Posterior vena cava (tissue), 2 donors: ENCODE measurements at places on chromosomes 16 and 17. TPM values are rescaled to one million over a fixed set of nuclear protein-coding genes. Genes with fewer than 3 reads are reported as not detected.

Gene ZNF287
- total RNA-seq, result 5.1 TPM

Gene PRAC1
- not detected for total RNA-seq

GRCh38 chr17:52105591-52105990 is 52.9 kb downstream of the CA10 start:
- DNase-seq, result no peak

- DNase-seq, result peak; percentile 15
Measured at GRCh38 chr16:11472851-11473250, 113.9 kb downstream of the LITAF start.

- DNase-seq, result no peak
Measured at GRCh38 chr17:64599187-64599676, 62.9 kb downstream of the SMURF2 start.

Gene ST6GALNAC1
- 2.3 TPM for total RNA-seq

DNA sequence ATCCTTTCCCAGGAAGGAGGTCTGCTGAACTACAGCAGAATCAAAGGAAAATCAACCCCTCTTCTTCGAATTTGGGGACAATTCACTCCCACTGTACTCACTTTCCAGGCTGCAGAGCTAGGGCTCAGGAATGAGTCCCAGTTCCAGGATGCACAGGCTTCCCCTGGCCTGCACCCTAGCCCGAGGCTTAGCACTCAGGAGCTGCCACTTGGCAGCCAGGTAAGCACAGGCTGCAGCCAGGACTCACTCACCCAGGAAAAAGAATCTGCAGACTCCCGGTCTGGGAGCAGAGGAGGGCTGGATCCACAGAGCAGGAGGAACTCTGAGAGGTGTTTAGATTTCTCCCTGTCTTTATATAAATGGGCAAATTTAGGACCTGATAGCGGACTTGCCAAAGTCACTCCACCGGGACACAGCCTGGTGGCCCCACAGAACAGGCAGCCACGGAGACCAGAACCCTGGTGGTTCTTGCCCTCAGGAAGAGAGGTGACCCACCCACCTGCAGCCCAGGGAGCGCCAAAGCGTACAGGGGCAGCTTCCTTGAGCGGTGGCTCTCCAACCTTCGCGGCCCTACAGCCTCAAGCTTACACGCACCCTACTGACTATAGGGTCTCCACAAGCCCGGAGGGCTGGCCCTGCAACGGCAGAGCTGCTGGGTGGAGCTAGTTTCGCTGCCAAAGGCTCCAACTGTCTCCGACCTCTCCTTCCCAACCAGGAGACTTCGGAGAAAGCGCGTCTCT is 4.8 kb downstream of the CBLN1 start:
- no peak for DNase-seq

Gene HOXB6
- 6.7 TPM for total RNA-seq

DNA sequence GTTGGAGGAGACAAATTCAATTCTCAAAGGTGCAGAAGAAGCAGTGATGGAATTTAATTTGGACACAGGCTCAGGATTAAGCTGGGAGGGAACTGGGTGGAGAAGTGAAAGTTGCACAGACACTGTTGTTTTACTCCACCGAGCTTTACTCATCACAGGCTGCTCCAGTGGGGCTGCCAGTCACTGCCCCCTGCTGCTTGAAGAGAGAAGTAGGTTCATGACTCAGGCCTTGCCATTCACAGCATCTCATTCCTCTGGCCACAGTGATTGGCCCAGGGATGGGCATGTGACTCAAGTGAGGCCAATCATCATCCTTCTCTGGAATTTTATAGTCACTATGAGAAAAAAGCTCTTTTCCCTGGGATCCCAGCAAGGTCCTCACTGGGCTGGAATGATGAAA is 11.8 kb downstream of the GNAO1 start:
- DNase-seq, result no peak

Gene NHLRC4
- 0.38 TPM for total RNA-seq

GRCh38 chr16:11057711-11058345 is 113.5 kb downstream of the CLEC16A start:
- peak; percentile 58 for DNase-seq

- DNase-seq, result peak; percentile 97
Measured at GRCh38 chr17:43760254-43760852, 1.8 kb upstream of the SOST start.

Gene C16orf86
- total RNA-seq, result 2.7 TPM

GRCh38 chr16:15856901-15857698 is at the start of gene MYH11:
Gene MYH11 (minus strand): TSS chr16:15857028. CDS start chr16:15838252, 18,776 bp downstream.
- peak; percentile 83 for DNase-seq

- DNase-seq, result no peak
Measured at GRCh38 chr17:65799869-65800268, 238.4 kb upstream of the AXIN2 start.

DNA sequence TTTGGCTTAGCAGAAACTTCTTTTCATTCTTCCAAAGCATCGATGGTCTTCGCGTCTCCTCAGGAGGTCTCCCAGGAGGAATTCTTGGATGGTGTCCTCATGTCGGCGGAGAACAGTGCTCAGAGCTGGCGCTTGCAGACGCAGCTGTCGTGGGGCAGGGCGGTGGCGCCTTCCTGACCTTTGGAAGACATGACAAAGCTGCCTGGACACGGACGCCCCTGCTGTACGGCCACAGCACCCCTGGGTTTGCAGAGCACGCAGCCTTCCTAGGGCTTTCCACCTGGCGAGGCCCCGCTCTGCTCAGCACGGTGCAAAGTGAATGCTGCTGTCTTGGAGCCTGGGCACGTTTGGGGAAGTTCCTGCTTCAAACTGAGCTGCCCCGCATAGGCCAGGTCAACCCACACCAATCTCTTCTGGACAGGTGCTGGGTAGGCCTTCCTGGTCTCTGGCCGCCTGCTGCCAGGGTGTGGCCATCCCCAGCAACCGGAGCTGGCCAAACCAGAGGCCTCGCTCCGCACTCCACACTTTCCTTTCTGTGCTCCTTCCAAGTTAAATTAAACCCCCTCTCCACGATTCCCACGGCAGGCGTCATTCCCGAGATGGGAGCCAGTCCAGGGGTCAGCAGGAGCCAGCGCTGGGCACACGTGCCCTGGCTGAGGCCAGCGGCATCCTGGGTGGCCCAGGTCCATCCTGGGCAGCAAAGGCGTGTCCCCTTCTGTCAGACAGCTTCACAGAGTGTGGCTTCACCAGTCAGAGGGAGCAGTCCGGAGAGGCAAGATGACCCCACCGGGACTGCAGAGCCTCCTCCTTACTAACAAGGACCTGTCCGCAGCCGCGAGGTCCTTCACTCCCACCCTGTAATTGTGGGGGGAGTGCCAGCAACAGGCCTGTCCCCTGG is 15.0 kb upstream of the KREMEN2 start:
- DNase-seq, result peak; percentile 68

Gene ATAD5
- 1.4 TPM for total RNA-seq

DNA sequence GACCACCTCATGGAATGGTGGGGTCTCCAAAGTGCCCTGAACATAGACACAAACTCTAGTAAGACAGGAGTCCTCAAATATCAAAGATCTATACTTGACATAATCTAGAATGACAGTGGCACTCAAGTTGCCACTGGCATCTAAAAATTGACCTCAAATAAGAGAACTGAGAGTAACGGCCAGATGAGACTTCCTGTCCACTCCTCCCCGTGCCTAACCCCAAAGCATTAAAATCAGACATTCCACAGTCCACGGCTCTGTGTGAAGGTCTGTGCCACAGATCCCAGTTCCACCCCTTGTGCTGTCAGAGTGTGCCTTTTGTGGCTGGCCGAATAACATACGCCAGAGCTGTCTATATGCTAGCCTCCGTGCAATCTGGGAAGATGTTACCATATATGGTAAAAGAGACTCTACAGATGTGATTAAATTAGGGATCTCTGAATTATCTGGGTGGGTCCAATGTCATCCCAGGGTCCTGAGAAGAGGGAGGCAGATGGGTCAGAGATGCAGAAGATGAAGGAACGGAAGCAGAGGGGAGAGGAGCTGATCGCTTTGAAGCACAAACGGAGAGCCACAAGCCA is 21.0 kb upstream of the EVPL start:
- no peak for DNase-seq

Gene TTLL6
- total RNA-seq, result not detected

Gene NPW
- total RNA-seq, result not detected

Gene RAP1GAP2
- total RNA-seq, result 3.6 TPM

GRCh38 chr17:40565769-40566409 is 617 bp upstream of the CCR7 start:
- DNase-seq, result no peak

Gene TNFRSF13B
- not detected for total RNA-seq

DNA sequence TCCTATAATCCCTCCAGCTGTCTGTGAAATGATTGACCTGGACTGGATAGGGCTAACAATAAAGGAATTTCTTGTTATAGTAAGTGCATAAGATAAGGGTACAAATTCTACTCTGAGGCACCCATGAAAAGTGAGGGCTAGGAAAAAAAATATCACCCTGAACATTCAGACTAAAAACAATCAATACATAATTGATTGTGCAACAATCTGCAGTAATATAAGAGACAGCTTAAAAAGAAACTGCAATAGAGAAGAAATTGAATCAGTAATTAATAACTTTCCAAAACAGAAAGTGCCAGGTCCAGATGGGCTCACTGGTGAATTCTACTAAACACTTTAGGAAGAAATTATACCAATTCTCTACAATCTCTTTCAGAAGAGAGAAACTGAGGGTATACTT is 44.2 kb upstream of the CREBBP start:
- no peak for DNase-seq

Gene BPTF
- total RNA-seq, result 70.8 TPM

DNA sequence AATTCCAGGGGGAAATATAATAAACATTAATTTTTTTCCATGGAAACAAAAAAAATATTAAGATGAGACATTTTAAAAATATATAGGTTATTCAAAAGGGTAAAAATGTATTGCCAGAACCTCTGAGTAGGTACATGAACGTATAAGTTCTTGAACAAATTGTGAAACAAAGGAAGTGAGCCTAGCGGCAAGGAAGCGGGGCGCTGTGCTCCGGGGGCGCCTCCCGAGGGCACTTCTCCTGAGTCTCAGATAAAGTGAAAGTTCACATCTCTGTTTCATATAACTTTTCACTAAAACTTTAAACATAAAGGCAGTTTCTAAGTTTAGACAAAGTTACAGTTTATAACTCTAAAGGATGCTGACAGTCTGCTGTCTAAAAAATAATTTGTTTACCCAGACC is 52.3 kb downstream of the TNRC6C start:
- no peak for DNase-seq

Gene PMFBP1
- total RNA-seq, result 0.60 TPM

Gene MYL11
- total RNA-seq, result not detected

Gene CDH1
- total RNA-seq, result not detected

Gene PHOSPHO1
- 2.6 TPM for total RNA-seq

Gene NRN1L
- not detected for total RNA-seq
